GM04504 (cell line): ENCODE measurements at places on chromosomes 2 and 18.
A peak's percentile ranks its signal among the peaks of the same experiment; 100 is the strongest.

GRCh38 chr2:181578829-181579228 lies 78.1 kb downstream of the CERKL start:
- DNase-seq = no peak

GRCh38 chr2:46079985-46080560 lies 217.1 kb upstream of the EPAS1 start:
- no peak for DNase-seq

- DNase-seq = peak; percentile 49
Observed at GRCh38 chr2:62071126-62071598, 124.8 kb upstream of the B3GNT2 start.

DNA sequence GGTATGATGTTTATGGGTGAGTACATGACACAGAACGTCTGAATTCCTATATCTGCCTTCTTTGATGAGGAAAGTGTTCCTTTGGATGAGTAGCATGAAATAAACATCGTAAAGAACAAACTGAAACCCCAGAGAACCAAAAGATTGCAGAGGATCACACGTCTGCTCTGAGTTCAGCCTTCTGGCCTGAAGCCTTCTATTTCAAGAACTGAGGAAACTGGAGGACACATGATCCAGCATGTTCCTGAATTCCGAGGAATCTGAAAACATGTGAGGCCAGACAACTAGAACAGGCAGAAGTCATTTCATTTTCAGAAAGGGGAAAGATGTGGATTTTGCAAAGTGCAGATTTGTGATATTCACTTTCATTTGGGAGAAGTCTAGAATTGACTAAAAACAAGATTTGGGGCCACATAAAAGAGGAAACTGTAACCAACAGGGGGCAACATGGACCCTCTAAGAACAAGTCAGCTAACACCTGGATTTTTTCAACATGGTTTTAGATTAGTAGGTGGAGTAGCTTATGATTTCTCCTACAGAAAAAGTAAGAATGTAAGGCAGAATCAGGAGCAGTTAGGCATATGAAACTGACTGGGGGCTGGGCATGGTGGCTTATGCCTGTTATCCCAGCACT lies 8.3 kb downstream of the SULT6B1 start:
- DNase-seq = no peak

- no peak for DNase-seq
Observed at GRCh38 chr2:119417908-119418307, 13.7 kb upstream of the TMEM37 start.

DNA sequence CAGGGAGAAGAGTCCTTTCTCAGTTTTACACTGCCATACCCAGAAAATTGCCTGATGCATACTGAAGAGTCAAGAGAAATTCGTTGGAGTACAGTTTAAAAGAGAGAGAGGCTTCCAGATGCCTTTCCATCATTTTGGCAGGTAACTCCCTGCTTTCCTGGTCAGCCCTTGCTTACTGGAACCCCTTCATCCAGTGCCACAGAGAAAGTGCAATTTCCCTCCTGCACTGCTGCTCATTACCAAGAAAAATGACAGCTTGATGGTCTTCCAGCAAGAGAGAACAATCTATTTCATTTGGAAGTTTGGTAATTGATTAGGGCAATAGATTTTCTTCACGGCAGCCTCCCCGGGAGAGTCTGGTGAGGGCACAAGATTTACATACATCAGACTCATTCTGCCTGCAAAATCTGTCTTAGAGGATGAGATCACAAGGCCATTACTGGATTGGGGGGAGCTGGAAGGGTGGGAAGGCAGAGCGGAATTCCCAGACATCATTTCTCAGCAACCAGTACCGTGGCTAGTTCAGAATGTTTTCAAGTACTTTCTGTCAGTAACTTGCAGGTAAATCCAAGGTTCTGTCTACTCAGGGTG lies 102.8 kb upstream of the SLC14A2 start:
- DNase-seq = no peak

GRCh38 chr2:40027968-40028367 lies 248.9 kb upstream of the THUMPD2 start:
- DNase-seq = no peak

- no peak for DNase-seq
Observed at GRCh38 chr2:196278491-196278911, 107.1 kb upstream of the STK17B start.

DNA sequence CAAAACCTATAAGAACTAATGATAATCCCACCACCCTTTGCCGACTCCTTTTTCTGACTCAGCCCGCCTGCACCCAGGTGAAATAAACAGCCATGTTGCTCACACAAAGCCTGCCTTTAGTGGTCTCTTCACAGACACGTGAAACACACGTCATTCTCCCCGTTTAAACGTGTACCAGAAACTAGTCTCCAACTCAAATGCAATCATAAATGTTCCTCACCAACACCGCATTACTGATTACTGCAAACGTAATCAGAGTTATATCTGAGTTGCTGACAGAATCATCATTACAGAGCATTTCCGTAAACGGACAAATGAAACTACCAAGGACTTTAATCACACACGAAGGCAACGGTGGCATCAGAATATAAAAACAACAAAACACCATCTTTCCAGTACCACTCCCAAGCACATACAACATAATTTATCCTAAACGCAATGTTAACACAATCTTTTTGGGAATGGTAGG lies 1.9 kb downstream of the CLK1 start:
- DNase-seq = peak; percentile 33

GRCh38 chr2:80858965-80859364 lies 554.4 kb upstream of the LRRTM1 start:
- DNase-seq = no peak

GRCh38 chr2:215651412-215651811 lies 215.5 kb upstream of the FN1 start:
- no peak for DNase-seq

GRCh38 chr18:54766634-54767033 lies 61.6 kb upstream of the RAB27B start:
- no peak for DNase-seq

DNA sequence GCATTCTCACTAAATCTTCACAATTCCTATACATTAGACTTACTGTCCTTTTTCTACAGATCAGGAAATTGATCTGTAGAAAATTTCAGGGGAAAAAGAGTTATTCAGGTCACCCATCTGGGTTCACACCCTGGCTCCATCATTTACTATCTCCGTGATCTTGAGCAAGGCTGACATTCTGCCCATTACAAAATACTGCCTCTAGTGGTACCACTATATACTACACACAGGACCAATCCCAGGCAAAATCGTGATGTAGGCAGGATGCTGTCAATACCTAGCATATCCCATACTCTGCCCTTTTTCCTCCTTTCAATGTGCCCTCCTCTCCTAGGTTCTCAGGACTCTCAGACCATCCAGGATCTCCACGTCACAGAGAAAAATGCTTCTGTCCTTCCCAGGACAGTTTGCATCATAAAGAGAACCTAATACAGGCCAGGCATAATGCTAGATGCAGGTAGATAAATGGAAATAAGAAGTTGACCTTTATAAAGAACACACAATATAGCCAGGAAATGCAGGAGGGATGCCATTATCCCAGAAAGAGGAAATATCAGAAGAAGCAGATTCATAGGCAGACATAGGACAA lies 101.9 kb downstream of the CDH20 start:
- no peak for DNase-seq
